Astrocyte of the spinal cord (primary cell): ENCODE measurements at places on chromosomes 7 and 10.

DNA sequence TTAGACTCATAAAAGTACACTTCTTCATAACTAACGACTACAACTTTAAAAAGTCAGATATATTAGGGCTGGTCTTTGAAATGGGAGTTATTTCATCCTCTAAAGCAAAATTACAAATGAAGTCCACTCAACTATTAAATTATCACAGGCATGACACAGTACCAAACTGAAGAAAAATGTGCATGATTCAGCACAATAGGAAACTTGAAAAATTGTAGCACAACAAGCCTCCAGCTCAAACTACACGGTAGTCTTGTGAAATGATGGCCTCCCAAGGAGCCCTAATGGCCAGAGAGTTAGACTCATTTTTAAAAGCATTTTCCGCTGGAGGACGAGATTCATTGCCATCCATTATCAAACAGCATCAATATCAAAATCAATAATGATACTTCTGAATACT, 76.4 kb downstream of the MAGI2 start:
- DNase-seq: peak; percentile 7

GRCh38 chr7:117086788-117087187, 133.5 kb downstream of the ST7 start:
- DNase-seq: peak; percentile 20

DNA sequence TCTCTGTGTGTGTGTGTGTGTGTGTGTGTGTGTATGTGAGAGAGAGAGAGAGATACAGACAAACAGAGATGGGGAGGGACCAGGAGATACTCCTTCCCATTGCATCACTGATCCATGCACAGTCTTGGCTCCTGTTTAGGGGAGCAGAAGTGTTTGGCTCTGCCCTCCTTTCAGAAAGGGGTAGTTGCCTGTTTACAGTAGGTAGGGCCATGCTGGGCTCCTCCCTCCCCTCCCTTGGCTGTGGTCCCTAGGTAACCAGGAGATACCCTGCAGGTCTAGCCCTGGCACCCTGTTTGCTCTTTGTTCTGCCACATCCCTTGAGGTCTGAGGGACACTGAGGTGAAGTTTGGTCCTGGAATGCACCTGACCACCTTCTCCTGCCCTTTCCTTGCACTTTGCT, 95.3 kb downstream of the RAMP3 start:
- no peak for DNase-seq

- no peak for DNase-seq
Measured at GRCh38 chr10:103648251-103648635, 154.7 kb downstream of the NEURL1 start.

GRCh38 chr7:142813226-142813625, 41.6 kb upstream of the EPHB6 start:
- DNase-seq: peak; percentile 70

DNA sequence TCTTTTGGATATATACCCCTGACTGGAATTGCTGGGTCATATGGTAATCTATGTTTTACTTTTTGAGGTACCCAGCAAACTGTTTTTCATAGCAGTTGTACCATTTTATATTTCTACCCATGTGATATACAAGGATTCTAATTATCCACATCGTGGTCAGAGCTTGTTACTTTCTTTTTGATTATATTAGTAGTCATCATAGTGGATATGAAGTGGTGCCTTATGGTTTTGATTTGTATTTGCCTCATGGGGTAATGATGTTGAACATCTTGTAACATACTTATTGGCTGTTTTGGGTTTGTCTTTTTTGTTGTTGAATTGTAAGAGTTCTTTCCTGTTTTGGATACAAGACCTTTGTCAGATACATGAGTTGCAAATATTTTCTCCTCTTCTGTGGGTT, 51.7 kb downstream of the MAPK8 start:
- no peak for DNase-seq

- DNase-seq: no peak
Measured at GRCh38 chr7:157760004-157760730, 423.4 kb downstream of the DNAJB6 start.

GRCh38 chr10:62993121-62993520, 140.0 kb upstream of the NRBF2 start:
- DNase-seq: peak; percentile 18

DNA sequence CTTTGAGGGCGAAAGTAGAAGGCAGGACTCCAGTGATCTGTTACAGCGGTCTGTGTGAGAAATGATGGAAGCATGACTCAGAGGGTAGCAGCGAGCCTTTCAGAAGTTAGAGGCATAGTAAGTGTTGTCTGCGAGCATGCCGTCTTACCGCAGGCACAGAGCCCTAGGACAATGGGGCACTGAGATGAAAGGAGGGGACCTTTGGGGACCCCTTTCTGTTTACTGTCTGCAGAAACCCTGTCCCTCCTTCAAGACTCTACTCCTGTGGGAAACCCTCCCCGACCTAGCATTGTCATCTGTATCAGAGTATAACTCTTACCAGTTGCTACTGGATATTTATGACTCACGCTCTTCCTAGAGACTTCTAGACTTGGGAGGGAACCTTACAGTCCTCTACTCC, 87.2 kb upstream of the AGK start:
- peak; percentile 76 for DNase-seq

GRCh38 chr7:102912742-102913141, at the start of gene LRRC17:
TSS of gene LRRC17 (plus strand) at chr7:102913000. CDS start at chr7:102933914, 20,914 bp downstream.
- DNase-seq: peak; percentile 97

GRCh38 chr10:1309617-1310270, 253.6 kb downstream of the WDR37 start:
- DNase-seq: no peak

- no peak for DNase-seq
Measured at GRCh38 chr7:123440101-123440548, 94.3 kb downstream of the IQUB start.

GRCh38 chr10:19815036-19815730, 1.0 kb upstream of the PLXDC2 start:
- no peak for DNase-seq

DNA sequence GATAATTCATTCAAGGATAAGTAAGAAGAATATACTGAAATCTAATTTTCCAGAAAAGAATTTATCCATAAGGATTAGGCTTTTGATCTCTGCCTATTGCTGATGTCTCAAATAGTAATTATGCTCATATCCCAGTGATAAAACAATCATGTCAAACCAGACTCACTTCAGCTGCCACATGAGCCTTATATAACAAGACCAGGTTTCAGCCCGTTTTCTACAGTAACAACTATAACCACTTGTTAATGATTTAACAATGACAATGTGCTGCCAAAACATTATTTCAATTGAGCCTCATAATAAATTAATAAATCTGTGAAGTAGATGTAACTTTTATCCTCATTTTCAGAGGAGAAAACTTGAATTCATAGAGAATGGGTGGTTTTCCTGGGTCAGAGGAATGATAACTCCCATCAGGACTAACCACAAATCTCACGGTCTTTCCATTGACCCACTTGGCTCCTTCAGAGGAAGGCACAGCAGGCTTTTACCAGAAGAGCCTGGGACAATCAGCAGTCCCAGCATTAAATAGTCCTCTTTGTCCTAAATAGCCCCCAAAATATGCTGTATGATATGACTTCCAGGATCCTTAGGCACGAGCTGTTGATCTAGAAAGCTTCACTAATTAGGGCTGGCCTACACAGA, 42.5 kb upstream of the SLIT1 start:
- DNase-seq: no peak

DNA sequence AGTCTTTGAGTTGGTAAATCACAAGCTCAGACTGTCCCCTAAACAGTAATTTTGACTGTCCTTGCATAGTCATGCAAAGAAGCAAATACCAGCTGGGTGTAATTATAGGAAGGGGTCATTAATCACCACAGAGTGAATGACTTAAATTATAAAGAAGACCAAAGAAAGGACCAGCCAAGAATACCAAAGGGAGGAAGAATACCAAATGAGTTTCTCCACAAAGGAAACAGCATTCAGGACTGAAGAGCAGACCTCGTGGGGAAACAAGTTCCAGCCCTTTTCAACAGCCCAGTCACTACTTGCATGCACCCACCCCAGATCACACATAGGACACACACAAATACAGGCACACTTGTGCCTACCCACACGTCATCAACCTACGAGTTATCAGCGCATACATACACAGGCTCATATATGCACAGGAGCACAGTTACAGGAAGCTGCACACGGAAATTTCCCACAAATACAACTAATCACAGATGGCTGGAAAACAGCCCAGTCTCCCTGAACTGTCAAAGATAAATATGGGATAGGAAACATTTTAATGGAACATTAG, 77.6 kb downstream of the DENND2A start:
- DNase-seq: no peak

GRCh38 chr7:41738336-41738735, 35.4 kb upstream of the INHBA start:
- no peak for DNase-seq

GRCh38 chr7:18041191-18041590, 13.5 kb upstream of the PRPS1L1 start:
- peak; percentile 17 for DNase-seq

DNA sequence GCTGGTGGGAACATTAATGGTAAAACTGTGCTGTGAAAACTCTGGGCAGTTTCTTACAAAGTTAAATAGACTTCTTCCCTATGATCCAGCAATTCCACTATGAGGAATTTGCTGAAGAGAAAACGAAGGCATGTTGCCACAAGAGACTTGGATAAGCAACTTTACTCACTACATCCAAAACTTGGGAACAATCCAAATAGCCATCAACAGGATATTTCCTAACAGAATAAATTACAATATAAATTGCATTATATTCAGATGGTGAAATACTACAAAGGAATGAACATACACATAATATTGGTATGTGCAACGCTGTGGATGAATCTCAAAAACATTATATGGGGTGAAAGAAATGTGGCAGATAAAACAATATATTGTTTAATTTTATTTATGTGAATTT, 21.4 kb upstream of the MKI67 start:
- DNase-seq: peak; percentile 12

- DNase-seq: no peak
Measured at GRCh38 chr7:118839515-118839914, 615.0 kb downstream of the ANKRD7 start.

DNA sequence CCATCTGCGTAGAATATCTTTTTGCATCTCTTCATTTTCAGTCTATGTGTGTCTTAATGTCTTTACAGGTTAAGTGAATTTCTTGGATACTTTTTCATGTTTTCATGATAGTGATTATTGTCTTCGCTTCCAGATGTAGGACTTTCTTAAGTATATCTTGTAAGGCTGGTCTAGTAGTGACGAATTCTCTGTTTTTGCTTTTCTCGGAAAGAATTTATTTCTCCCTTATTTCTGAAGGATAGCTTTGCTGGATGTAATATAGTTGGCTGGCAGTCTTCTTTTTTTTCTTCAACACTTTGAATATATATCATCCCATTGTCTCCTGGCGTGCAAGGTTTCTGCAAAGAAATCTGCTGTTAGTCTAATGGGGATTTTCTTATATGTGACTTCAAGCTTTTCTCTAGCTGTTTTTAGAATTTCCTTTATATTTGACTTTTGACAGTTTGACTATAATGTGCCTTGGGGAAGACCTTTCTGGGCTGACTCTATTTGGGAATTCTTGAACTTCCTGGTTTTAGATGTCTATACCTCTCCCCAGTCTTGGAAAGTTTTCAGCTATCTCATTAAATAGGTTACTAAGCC, 14.3 kb downstream of the GTPBP4 start:
- DNase-seq: no peak

DNA sequence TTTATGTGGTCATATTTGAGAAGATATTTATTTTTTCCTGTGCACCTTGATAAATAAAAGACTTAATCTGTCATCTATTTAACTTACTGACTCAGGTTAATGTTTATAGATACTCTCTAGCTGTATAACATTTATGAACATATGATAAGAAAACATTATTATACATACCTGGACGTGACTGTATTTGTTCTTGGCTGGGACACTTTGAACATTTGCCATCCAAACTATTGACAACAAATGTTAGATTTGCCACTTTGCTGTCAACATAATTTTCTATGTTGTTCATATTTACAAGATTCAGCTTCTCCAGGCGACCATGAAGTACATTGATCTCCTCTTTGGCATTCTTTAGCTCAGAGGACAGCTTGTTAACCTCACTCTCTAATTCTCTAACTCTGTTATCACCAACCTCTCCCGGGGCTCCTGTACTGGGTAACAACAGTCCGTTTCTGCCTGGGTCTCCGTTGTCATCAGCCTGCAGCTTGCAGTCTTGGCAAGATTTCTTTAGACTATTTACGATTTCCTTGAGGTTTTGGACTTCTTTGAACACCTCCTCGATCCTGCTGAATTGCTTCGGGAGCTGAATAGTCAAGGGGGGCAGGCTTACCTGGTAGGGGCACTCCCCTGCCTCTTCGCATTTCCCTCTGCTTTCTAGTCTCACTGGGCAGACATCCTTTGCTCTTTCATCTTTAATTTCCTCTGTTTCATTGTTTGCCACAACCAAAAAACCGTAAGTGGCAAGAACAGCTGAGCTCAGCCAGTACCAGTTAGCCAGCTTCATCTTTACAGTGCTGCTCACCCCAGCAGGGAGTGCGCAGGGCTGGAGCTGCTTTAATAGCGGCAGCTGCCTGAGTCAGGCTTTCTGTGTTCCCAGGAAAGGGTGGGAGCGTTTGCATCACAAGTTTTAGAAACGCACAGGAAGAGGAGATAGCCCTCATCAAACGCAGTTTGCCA, at the start of gene FGL2:
Gene FGL2 (minus strand): TSS at position 807 of the 954 bp plus-strand sequence. CDS start 26 bp downstream, at position 781.
- DNase-seq: peak; percentile 72

GRCh38 chr10:129074939-129075338, 392.1 kb upstream of the MGMT start:
- no peak for DNase-seq

- DNase-seq: no peak
Measured at GRCh38 chr7:83908526-83908925, 259.6 kb upstream of the SEMA3E start.

- no peak for DNase-seq
Measured at GRCh38 chr7:32631021-32631420, 135.7 kb downstream of the AVL9 start.

DNA sequence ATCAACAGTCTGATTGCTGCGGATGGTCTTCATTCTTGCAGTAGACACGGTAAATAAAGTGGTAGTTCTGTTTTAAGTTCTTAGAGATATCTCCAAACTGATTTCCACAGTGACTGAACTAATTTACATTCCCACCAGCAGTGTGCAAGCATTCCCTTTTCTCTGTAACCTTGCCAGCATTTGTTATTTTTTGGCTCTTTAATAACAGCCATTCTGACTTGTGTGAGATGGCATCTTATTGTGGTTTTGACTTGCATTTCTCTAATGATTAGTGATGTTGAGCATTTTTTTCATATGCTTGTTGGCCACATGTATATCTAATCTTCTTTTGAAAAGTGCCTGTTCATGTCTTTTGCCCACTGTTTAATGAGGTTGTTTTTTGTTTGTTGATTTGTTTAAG, 30.2 kb upstream of the CXCL12 start:
- no peak for DNase-seq
